ENCODE measurements at places on chromosomes 13 and 19. TPM values are rescaled to one million over a fixed set of nuclear protein-coding genes. Genes with fewer than 3 reads are reported as not detected.
A peak's percentile ranks its signal among the peaks of the same experiment; 100 is the strongest.

DNA sequence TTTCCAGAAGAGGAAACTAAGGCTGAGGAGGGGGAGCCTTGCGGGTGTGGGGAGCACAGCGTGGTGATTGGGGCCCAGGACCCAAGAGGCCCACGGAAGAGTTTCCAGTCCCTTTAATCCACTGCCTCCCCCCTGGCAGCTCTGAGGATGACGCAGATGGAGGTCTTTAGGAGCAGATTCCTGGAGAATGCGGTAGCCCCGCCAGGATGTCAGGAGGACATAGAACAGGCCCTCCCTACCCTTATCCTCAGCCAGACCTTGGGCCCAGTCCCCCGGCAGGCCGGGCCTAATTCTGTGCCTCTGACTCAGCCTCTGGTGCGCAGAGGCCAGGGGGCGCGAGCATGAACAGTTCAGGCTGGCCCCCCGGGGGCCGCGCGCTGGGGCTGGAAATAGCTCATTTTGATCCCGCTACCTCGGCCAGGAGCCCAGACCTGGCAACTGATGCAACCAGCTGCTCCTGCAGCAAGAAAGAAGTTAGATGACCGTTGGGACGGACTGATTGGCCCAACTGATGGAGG lies 461 bp upstream of the HSPB6 start:
- H3K27me3 ChIP-seq: no peaks in the 10 kb centered on the region
- H3K4me3 ChIP-seq: peak overlapping the region; percentile 74
- peak; percentile 70 for DNase-seq
- H3K4me1 ChIP-seq: no peaks in the 10 kb centered on the region
- peaks cover 5% of the 10 kb centered on the region for H3K36me3 ChIP-seq

GRCh38 chr13:24764276-24764630 lies 284 bp downstream of the RNF17 start:
- no peaks in the 10 kb centered on the region for H3K4me1 ChIP-seq
- H3K27me3 ChIP-seq: no peaks in the 10 kb centered on the region
- DNase-seq: no peak
- H3K4me3 ChIP-seq: no peak overlapping the region
- no peaks in the 10 kb centered on the region for H3K36me3 ChIP-seq
- H3K27ac ChIP-seq: no peak overlapping the region

- DNase-seq: no peak
- peak overlapping the region; percentile 57 for H3K4me3 ChIP-seq
- H3K27me3 ChIP-seq: no peaks in the 10 kb centered on the region
These were observed 1.6 kb downstream of the CRB3 start for GRCh38 chr19:6465663-6466062.

- no peak overlapping the region for H3K4me3 ChIP-seq
- no peak overlapping the region for H3K27ac ChIP-seq
- no peaks in the 10 kb centered on the region for H3K4me1 ChIP-seq
- no peaks in the 10 kb centered on the region for H3K27me3 ChIP-seq
These were observed 23.4 kb upstream of the SLITRK1 start for GRCh38 chr13:83905641-83906040.

GRCh38 chr13:46738055-46738454 lies 58.9 kb downstream of the ESD start:
- no peaks in the 10 kb centered on the region for H3K27me3 ChIP-seq
- no peaks in the 10 kb centered on the region for H3K36me3 ChIP-seq
- no peak overlapping the region for H3K27ac ChIP-seq
- DNase-seq: no peak

DNA sequence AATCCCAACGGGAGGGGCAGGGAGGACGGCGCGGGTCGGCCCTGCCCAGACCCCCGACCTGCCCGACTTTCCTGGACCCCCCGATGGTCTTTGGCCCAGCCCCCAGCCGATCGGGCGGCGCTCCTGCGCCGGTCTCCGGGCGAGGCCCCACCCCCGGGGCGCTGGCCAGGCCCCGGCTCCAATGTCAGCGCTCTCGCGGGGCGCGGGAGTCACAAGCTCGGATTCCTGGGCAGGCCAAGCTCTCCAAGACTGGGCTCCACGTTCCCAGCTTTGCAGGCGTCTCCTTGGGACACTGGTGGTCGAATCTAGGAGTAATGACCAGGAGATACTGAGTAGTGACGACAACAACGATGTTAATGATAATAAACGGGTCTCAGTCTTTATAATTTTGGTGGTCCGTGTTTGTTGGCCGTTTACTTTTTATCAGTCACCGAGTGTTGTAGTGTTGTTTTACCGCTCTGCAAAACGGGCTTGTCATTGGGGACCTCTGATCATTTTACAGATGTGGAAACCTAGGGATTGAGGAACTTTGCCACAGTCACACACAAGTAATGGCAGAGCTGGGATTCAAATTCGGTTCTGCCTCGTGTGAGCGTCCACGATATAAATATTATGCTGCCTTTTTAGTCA lies 545 bp downstream of the RAD23A start:
- peak overlapping the region; percentile 92 for H3K4me3 ChIP-seq
- no peaks in the 10 kb centered on the region for H3K27me3 ChIP-seq
- peaks cover 13% of the 10 kb centered on the region for H3K4me1 ChIP-seq

GRCh38 chr13:51919531-51919930 lies 57.8 kb downstream of the CCDC70 start:
- no peak overlapping the region for H3K4me3 ChIP-seq
- H3K27ac ChIP-seq: no peak overlapping the region
- H3K27me3 ChIP-seq: no peaks in the 10 kb centered on the region
- no peaks in the 10 kb centered on the region for H3K36me3 ChIP-seq

DNA sequence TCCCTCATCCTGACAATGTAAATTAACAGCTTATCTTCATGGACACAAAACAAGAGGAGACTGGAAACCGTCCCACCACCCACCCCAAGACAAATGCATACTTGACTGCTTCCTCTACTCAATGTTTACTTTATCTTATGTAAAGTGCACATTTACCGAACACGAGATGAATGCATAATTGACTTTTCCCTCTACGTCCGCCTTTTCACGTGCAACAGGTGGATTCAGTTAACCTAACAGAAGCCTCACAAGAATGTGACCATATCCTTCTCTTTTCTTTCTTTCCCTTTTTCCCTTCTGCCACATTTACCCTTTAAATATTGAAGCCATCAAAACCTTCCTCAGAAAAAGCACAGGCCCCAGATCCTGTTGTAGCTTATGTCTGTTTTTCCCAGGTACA lies 468.0 kb downstream of the UQCRFS1 start:
- H3K27me3 ChIP-seq: no peaks in the 10 kb centered on the region
- H3K36me3 ChIP-seq: no peaks in the 10 kb centered on the region
- DNase-seq: no peak
- no peak overlapping the region for H3K4me3 ChIP-seq
- H3K4me1 ChIP-seq: no peaks in the 10 kb centered on the region

GRCh38 chr19:49423985-49424303 lies 703 bp upstream of the PTH2 start:
- H3K27me3 ChIP-seq: peaks cover 92% of the 10 kb centered on the region
- H3K36me3 ChIP-seq: no peaks in the 10 kb centered on the region
- DNase-seq: no peak
- H3K4me3 ChIP-seq: no peak overlapping the region
- peaks cover 8% of the 10 kb centered on the region for H3K4me1 ChIP-seq

DNA sequence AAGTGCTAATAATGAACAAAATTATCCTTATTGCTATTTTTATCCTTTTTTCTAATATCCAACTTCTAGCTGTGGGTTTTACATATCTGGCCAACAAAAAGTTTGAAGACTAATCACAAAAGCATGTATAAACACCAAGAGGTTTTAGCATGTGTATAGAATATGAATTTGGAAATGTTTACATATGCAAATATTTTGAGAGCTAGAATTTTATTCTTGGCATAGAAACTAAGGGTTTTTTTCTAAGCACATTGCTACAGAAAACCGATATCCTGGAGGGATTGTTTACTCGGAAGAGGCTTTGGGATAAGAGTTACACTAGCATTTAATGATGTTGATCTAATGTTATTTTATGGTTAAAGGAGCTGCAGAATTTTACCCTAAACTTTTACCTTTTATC lies 392.1 kb downstream of the EFNB2 start:
- no peaks in the 10 kb centered on the region for H3K36me3 ChIP-seq
- H3K27me3 ChIP-seq: no peaks in the 10 kb centered on the region
- H3K4me1 ChIP-seq: no peaks in the 10 kb centered on the region

- peak; percentile 72 for DNase-seq
- H3K4me1 ChIP-seq: peaks cover 4% of the 10 kb centered on the region
- peaks cover 7% of the 10 kb centered on the region for H3K27me3 ChIP-seq
- no peak overlapping the region for H3K4me3 ChIP-seq
- no peak overlapping the region for H3K27ac ChIP-seq
These were observed 5.0 kb downstream of the LRRC25 start for GRCh38 chr19:18392417-18392816.

GRCh38 chr13:109314101-109314500 lies 472.3 kb downstream of the IRS2 start:
- H3K36me3 ChIP-seq: no peaks in the 10 kb centered on the region
- H3K4me3 ChIP-seq: no peak overlapping the region
- no peak overlapping the region for H3K27ac ChIP-seq
- DNase-seq: no peak

- no peak overlapping the region for H3K4me3 ChIP-seq
- H3K36me3 ChIP-seq: no peaks in the 10 kb centered on the region
- no peak for DNase-seq
- H3K4me1 ChIP-seq: no peaks in the 10 kb centered on the region
- H3K27me3 ChIP-seq: no peaks in the 10 kb centered on the region
- H3K27ac ChIP-seq: no peak overlapping the region
These were observed 7.0 kb downstream of the PIP5K1C start for GRCh38 chr19:3693025-3693925.

DNA sequence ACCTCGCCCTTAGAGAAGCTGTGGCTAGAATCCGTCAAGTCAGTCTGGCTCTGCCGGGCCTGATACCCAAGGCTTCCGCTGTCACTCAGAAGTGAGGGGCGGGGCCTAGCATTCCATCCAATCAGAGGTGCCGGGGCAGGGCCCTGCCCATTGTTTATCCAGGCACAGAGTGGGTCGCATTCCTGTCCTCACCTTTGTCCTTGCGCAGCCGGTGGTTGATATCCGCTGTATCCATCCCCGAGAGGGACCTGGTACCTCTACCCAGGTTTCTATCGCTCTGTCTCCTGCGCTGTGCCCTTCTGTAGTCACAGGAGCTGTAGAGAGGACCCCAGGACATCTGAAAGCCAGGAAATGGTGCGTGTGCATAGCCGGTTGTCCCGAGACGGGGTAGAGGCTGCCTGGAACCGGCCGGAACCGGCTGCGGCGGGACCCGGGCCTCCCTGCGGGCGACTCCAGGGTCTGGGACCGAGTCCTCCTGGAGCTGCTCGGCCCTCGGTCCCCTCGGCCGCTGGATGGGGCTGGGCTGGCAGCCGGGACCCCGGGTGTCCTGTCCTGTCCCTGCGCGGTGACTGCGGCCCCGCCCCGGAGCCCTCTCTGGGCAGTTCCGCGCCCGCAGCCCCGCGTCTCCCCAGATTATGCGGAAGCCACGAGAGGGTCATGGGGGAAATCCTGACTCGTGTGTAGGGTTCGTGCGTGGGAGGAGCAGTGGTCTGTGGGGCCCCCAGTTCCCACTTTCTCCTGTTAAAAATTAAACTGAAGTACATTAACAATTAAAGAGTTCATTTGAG lies at the start of gene ZNF763:
Gene ZNF763, plus strand, starts transcription at position 183 of the 788 bp plus-strand sequence. Its CDS starts 169 bp downstream, at position 352.
- no peaks in the 10 kb centered on the region for H3K27me3 ChIP-seq
- H3K4me1 ChIP-seq: peaks cover 7% of the 10 kb centered on the region
- peak within 1 kb of the TSS; percentile 92 for H3K27ac ChIP-seq
- peak within 1 kb of the TSS; percentile 63 for H3K4me3 ChIP-seq

GRCh38 chr13:46721054-46721453 lies 75.9 kb downstream of the ESD start:
- no peak overlapping the region for H3K27ac ChIP-seq
- no peaks in the 10 kb centered on the region for H3K4me1 ChIP-seq
- H3K27me3 ChIP-seq: no peaks in the 10 kb centered on the region
- H3K4me3 ChIP-seq: no peak overlapping the region
- no peaks in the 10 kb centered on the region for H3K36me3 ChIP-seq

- no peak overlapping the region for H3K4me3 ChIP-seq
- no peak for DNase-seq
- no peak overlapping the region for H3K27ac ChIP-seq
- H3K4me1 ChIP-seq: no peaks in the 10 kb centered on the region
These were observed 189.4 kb downstream of the NBEA start for GRCh38 chr13:35131471-35131870.

GRCh38 chr19:21922276-21922675 lies 86.3 kb upstream of the ZNF43 start:
- H3K36me3 ChIP-seq: no peaks in the 10 kb centered on the region
- no peak for DNase-seq
- no peaks in the 10 kb centered on the region for H3K4me1 ChIP-seq
- H3K27ac ChIP-seq: no peak overlapping the region

DNA sequence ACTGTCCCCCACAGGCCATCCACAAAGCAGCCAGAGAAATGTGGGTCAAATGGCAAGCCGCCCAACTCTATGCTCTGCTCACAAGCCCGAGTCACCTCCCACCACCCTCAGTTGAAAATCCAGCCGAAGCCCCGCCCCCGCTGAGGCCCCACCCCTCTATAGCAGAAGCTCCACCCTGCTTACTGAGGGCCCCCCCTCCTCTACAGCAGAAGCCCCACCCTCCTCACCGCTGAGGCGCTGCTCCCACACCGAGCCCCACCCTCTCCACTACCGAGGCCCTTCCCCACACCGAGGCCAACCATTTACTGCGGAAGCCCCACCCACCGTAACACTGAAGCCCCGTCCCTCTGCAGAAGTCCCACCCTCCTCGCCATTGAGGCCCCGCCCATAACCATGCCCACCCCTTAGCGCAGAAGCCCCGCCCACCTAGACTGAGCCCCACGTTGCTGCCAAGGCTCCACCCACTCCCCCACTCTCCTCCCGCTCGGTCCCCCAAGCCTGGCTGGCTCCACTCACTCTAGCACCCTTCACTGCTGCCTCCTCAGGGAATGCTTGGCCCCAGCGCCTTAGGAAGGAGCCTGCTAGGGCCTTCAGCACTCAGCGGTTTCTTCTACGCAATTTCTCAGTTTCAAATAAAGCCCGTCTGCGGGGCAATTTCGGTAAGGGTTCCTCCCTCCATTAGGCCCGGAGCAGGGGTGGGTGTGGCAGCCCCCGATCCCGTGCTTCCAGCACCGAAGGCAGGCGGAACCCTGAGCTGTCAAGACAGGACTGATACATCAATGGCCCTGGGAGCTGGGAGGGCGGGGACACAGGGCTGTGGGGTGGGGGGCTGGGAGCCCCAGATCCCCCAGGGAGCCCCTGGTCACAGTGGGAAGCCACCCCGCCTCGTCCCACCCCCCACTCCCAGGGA lies 9.0 kb upstream of the MYDGF start:
- H3K36me3 ChIP-seq: peaks cover 13% of the 10 kb centered on the region
- no peaks in the 10 kb centered on the region for H3K4me1 ChIP-seq
- no peak overlapping the region for H3K27ac ChIP-seq
- peak; percentile 31 for DNase-seq
- no peak overlapping the region for H3K4me3 ChIP-seq
- no peaks in the 10 kb centered on the region for H3K27me3 ChIP-seq

- DNase-seq: no peak
- no peak overlapping the region for H3K4me3 ChIP-seq
- no peaks in the 10 kb centered on the region for H3K27me3 ChIP-seq
- no peak overlapping the region for H3K27ac ChIP-seq
- no peaks in the 10 kb centered on the region for H3K36me3 ChIP-seq
These were observed 14.3 kb upstream of the MCF2L start for GRCh38 chr13:112954488-112955270.

GRCh38 chr13:109332506-109333499 lies 453.6 kb downstream of the IRS2 start:
- H3K36me3 ChIP-seq: no peaks in the 10 kb centered on the region
- DNase-seq: peak; percentile 36
- no peaks in the 10 kb centered on the region for H3K27me3 ChIP-seq

The GNA15 gene
- 6.6 TPM for total RNA-seq

The SUGP2 gene
- 44.1 TPM for total RNA-seq

The CEACAM4 gene
- not detected for total RNA-seq

The ZNF221 gene
- total RNA-seq: 2.1 TPM

The MBD3L2 gene
- total RNA-seq: not detected

The VRK3 gene
- 50.0 TPM for total RNA-seq

The CCNE1 gene
- total RNA-seq: 5.1 TPM

The ELANE gene
- not detected for total RNA-seq

The GPR12 gene
- total RNA-seq: 0.05 TPM

The SSC5D gene
- total RNA-seq: 2.2 TPM

The KLHL1 gene
- total RNA-seq: not detected

Data from colonic mucosa (tissue), 4 donors.